Cardiac atrium fibroblast (primary cell): ENCODE measurements at places on chromosomes 16 and 17. TPM values are rescaled to one million over a fixed set of nuclear protein-coding genes. Genes with fewer than 3 reads are reported as not detected.

WNT9B gene
- not detected in 2 replicates for total RNA-seq

MYOCD gene
- total RNA-seq = under 0.01 TPM in 1 of 2 replicates, not detected in the other

C1QTNF8 gene
- not detected in 2 replicates for total RNA-seq

MARVELD3 gene
- not detected in 2 replicates for total RNA-seq

SEPTIN12 gene
- total RNA-seq = not detected in 2 replicates

HIGD1B gene
- not detected in 2 replicates for total RNA-seq

ZNF18 gene
- total RNA-seq = 6.3 and 11.5 TPM in 2 replicates

SMURF2 gene
- 30.3 and 30.8 TPM in 2 replicates for total RNA-seq

CORO7 gene
- total RNA-seq = 20.0 and 20.7 TPM in 2 replicates

CNGB1 gene
- not detected in 2 replicates for total RNA-seq

TEX19 gene
- total RNA-seq = not detected in 2 replicates

ENKD1 gene
- 12.8 and 14.4 TPM in 2 replicates for total RNA-seq

SLC16A13 gene
- total RNA-seq = 0.90 and 1.1 TPM in 2 replicates

KRT9 gene
- total RNA-seq = not detected in 2 replicates

SEC14L5 gene
- under 0.01 and 0.72 TPM in 2 replicates for total RNA-seq

AP1G1 gene
- 32.9 and 43.4 TPM in 2 replicates for total RNA-seq

KRTAP4-4 gene
- not detected in 2 replicates for total RNA-seq

CIITA gene
- total RNA-seq = 0.49 TPM in 1 of 2 replicates, not detected in the other

PKD1 gene
- 150 and 153 TPM in 2 replicates for total RNA-seq

COL1A1 gene
- 3,370 and 3,473 TPM in 2 replicates for total RNA-seq

MSLN gene
- not detected in 2 replicates for total RNA-seq

ACAP1 gene
- not detected in 2 replicates for total RNA-seq

ABI3 gene
- total RNA-seq = 0.36 and 0.49 TPM in 2 replicates

COPZ2 gene
- 46.8 and 64.2 TPM in 2 replicates for total RNA-seq

GDPD3 gene
- total RNA-seq = 0.81 and 1.8 TPM in 2 replicates

CLDN9 gene
- total RNA-seq = not detected in 2 replicates

TBC1D26 gene
- not detected in 2 replicates for total RNA-seq

PRSS8 gene
- total RNA-seq = not detected in 2 replicates

TMEM114 gene
- not detected in 2 replicates for total RNA-seq

CDH13 gene
- 228 and 248 TPM in 2 replicates for total RNA-seq

PABPN1L gene
- total RNA-seq = not detected in 2 replicates

ANKRD40 gene
- 19.6 and 23.8 TPM in 2 replicates for total RNA-seq

INCA1 gene
- 0.54 TPM in 1 of 2 replicates, not detected in the other for total RNA-seq

GRAP gene
- total RNA-seq = 0.72 and 2.9 TPM in 2 replicates

ITGAD gene
- total RNA-seq = not detected in 2 replicates

DDX19B gene
- 23.2 and 27.4 TPM in 2 replicates for total RNA-seq

TGFB1I1 gene
- 72.3 and 119 TPM in 2 replicates for total RNA-seq

CLEC18C gene
- total RNA-seq = not detected in 2 replicates

CTRB1 gene
- total RNA-seq = not detected in 2 replicates

ABR gene
- total RNA-seq = 30.5 and 36.5 TPM in 2 replicates

SLFN12 gene
- 23.8 and 33.0 TPM in 2 replicates for total RNA-seq

KRT33A gene
- not detected in 2 replicates for total RNA-seq

VPS25 gene
- 77.3 and 82.1 TPM in 2 replicates for total RNA-seq

FSCN2 gene
- total RNA-seq = 1.6 TPM in 1 of 2 replicates, not detected in the other

EARS2 gene
- 23.7 and 32.0 TPM in 2 replicates for total RNA-seq

CRYM gene
- total RNA-seq = not detected in 2 replicates
